ENCODE measurements at places on chromosomes 3 and 15.

DNA sequence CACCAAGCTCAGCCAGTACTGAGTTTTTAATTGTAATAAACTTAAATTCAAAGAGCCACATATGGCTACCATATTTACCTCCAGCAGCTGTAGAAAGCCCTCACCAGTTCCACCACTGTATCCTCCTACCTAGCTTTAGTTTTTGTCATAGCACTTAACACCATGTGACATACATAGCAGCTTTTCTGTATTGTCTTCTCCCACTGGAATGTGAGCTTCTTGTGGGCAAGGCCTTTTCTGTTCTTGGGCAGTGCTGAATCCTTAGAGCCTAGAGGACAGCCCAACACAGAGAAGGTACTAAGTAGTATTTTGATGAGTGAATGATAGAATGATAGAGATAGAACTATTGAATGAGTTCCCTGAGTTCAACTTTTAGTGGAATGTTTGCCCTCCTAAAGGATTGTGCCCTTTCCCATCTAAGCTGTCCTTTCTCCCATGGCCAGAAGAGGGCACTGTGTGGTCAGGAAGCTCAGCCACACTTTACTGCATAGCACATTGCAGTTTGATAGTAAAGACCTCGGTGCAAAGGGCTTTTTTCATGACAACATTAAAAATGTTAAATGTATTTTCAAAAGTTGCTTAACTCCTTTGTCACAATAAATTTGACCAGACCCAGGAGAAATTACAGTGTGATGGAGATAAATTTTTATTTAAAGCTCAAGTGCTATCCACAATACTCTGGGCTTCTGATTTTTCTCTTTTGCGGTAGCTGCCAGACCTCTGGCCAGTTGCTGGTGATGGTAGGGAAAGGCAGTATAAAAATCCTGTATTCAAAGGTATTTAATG lies 115.8 kb downstream of the GHSR start:
- DNase-seq = peak; percentile 60

DNA sequence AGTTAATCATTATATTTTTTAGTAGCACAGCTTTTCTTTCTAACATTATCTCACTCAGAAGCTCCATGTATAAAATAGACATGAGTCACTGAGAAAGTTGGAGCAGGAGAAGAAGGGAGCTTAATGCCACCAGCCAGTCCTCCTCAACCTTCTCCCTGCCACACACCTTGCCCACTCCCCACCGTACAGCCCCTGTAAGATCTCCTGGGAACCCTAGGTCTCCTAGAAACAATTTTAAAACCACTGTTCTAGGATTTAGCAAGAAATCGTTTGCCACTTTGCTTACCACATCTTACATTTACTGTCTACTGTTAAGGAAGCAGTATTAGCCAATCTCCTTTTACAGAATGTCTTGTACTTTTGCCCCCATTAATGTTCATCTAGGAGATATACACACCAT lies 170.1 kb upstream of the SNTN start:
- no peak for DNase-seq

DNA sequence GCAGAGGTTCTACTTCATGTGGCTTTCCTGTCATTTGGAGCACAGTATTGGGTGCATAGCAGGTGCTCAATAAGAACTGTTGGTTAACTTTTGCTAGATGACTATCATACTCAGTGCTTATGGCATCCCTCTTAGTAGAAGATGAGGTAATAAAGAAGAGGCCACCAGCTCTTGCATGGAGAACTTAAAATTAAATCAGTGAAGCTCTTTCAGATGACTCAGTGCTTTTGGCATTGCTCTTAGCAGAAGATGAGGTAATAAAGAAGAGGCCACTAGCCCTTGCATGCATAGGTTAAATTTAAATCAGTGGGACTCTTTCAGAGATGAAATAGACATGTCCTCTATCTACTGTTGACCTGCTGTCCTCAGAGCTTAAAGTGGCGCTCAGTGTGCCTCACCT lies 109.4 kb upstream of the FGF7 start:
- DNase-seq = no peak

DNA sequence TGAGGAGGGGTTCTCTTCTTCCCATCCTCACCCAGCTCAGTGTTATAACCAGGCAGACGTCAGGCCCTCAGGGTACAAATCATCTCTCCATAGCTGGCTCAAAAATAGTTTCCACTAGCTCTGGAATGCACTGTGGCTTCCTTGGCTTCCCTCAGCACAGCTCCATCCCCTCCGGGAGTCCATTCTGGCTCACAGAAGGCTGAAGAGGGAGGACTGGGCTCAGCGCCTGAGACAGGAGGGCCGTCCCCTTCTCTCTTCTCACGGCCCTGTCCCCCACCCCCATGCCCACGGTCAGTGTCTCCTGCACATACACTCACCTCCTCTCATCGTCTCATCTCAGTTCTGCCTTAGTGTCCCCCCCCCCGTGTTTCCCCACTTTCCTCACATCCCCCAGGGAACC lies 50.1 kb downstream of the UMPS start:
- no peak for DNase-seq

- DNase-seq = no peak
Observed at GRCh38 chr3:96072226-96072625, 742.2 kb upstream of the EPHA6 start.

GRCh38 chr15:88321271-88321670 lies 64.7 kb upstream of the NTRK3 start:
- no peak for DNase-seq

DNA sequence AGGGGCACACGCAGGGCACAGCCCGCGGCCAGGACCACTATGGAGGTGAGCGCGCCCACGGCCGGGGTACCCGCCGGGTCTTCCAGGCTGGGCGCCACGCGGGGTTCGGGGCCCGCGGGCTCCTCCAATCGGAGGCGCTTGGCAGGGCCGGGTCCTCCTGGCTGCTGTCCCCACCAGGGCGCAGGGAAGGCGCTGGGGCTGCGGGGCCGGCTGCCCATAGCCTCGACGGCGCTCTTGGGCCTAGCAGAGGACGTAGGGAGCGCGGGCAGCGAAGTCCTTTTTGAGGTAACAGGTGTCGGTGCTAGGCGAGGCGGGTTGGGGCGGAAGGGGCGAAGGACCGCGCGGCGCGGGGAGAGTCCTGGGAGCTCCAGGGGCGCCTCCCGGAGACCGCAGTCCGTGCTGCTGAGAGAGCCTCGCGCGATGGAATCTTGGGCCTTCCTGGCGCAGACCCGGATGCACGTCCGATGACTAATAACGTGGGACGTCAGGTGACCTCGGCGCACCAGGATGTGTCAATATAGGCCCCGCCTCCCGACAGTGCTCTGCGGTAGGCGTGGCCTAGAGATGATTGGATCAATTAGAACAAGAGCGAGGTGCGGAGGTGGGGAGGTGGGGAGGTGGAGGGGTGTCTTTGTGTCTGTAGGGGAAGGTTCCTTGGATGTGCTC lies at the start of gene PRR23A:
PRR23A (minus strand) TSS at position 218 of the 666 bp plus-strand sequence; CDS start at position 218, 0 bp downstream.
- DNase-seq = no peak

- no peak for DNase-seq
Observed at GRCh38 chr3:101848326-101848725, 988 bp upstream of the NFKBIZ start.

DNA sequence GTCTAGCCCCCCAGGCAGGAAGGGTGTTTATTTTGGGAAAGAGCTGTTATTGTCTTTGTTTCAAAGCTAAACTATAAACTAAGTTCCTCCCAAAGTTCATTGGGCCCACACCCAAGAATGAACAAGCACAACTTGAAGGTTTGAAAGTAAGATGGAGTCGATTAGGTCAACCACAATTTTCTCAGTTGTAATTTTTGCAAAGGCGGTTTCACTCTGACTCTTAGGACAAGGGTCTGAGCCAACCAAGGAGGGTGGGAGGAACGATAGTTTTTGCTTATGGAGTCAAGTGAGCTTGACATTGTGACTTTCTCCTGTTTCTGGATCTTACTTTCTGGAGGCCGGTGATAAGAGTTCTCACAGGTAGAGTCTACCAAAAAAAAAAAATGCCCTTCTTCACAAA lies 5.8 kb upstream of the ZNF770 start:
- no peak for DNase-seq

DNA sequence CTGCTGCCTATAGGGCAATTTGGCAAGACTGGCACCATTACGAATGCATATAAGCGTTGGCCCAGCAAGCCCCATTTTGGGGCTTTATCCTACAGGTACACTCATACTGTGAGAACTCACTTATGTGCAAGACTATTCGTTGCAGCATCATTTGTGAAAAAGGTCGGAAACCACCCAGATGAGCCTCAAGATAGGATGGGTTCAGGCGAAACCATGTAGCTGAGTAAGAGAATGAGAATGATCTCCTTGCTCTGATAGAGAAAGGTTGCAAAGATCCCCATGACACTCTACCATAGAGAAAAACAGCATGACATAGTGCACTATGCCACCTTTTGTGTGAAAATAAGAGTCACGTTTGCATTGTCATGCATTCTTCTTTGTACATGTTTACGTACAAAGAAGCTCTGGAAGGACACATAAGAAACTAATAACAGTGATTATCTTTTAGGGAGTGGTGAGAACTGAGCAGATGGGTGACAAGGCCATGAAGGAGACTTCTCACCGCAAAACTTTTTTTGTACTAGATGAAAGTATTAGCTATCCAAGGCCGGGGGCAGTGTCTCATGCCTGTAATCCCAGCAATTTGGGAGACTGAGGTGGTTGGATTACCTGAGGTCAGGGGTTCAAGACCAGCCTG lies 50.0 kb downstream of the RHCG start:
- DNase-seq = no peak

- no peak for DNase-seq
Observed at GRCh38 chr15:101841656-101842055, 29.7 kb downstream of the OR4F15 start.

DNA sequence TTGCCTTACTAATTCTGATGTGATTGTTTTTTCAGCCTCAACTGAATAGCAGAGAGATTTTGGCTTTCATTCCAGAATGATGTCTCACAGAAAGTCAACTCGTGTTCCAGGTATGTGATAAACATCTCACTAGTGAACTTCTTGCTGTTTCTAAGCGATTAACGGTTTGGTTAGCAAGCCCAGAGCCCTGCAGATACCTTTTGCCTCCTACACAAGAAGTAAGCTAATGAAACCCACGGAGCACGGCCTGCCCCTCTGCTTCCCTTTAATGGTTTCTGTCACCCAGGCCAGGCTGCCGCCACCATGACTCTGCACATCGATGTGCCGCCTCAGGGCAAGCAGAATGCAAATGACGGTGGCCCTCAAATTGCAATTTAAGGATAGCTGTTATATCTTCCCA lies 155.9 kb upstream of the ICE2 start:
- no peak for DNase-seq

DNA sequence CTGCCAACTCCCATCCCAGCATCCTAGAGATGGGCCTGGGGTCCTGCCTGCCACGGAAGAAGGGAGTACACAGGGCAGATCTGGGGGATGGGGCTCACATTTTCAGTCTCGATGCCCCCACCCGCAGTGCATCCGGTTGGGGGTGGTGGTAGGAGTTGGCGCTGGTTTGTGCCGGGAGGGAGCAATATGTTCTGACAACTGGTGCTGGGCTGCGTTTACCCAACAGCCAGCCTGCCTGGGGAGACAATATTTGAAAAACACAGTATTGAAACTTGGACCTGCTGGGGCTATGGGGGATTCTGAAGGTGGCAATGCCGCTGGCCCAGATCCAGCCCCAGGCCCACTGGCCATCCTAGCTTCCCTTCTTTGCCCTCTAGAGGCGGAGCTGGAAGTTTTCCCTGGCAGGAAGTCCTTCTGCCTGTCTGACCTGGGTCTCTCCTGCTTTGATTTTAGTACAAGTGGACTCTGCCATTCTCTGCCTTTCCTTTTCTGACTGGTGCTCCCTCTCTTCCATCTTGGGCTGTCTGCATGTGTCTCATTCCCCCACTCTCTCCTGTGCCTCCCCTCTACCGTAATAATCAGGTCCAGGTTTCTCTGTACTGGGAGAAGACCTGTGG lies 3.5 kb downstream of the SEMA3F start:
- DNase-seq = no peak

GRCh38 chr3:184874709-184875644 lies 63.0 kb downstream of the VPS8 start:
- DNase-seq = no peak
